ENCODE measurements at places on chromosomes 1 and 21.

DNA sequence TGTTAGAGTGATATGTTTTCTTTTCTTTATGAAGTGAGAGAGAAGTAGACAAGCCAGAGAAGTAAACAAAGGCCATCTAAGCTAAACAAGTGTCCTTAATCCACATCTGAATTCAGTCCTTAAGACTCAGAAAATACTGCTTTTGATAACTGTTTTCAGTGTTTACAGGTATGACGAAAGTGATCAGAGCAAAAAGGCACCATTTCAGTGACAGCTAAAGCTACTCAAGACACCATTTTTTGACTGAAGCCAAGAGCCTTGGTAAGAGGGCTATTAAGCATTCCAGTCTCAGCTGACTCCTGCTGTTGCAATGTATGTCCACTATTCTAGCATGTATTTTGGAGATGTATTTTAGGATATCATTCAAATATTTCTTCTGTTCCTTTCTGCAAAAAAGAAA is 4.1 kb downstream of the KMO start:
- no peak for DNase-seq

DNA sequence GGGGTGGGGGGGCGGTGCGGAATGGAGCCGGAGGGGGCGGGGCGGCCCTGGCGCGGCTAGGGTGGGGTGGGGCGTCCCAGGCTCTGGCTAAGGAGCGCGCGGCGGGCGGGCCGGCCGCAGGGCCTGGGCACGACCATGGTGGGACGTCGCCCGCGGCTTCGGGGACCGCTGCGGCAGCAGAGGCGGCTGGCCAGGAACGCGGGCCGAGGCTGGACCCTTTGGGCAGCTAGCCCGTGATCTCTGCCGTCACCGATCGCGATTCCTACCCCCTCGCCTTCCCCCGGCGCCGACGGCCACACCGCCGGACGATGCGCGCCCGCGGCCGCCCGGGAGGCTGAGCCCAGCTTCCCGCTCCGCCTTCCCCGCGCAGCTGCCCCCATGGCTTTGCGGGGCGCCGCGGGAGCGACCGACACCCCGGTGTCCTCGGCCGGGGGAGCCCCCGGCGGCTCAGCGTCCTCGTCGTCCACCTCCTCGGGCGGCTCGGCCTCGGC is at the start of gene MAP3K21:
Gene MAP3K21, plus strand, starts transcription at position 74 of the 491 bp plus-strand sequence. Its CDS starts 305 bp downstream, at position 379.
- DNase-seq: no peak

DNA sequence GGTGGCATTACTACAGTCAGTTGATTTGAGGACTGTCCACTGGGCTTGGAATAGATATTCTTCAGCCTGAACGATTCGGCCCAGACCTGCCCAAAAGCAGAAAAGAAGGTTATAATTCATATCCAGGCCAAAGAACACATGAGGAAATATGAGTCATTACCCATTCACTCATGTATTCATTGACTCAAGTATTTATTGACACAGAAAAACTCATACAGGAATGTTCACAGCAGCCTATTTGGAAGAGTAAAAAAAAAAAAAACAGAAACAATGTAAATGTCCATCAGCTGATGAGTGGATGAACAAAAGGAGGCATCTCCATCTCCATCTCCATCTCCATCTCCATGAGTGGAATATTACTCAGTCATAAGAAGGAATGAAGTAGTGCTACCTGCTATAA is 15.9 kb downstream of the ZMYND12 start:
- no peak for DNase-seq

DNA sequence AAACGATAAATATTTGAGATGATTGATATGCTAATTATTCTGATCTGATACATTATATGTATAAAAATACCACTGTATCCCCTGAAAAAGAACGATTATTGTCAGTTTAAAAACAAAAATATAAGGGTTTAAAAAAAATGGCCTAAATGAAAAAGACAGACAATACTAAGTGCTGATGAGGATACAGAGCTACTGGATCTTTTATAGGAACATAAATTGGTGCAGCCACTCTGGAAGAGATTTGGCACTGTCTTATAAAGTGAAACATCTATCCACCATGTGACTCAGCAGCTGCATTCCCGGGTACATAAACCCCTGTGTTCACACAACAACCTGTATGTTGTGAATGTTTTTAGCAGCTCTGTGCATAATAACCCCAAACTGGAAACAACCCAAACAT is 44.2 kb downstream of the KAZN start:
- DNase-seq: no peak

DNA sequence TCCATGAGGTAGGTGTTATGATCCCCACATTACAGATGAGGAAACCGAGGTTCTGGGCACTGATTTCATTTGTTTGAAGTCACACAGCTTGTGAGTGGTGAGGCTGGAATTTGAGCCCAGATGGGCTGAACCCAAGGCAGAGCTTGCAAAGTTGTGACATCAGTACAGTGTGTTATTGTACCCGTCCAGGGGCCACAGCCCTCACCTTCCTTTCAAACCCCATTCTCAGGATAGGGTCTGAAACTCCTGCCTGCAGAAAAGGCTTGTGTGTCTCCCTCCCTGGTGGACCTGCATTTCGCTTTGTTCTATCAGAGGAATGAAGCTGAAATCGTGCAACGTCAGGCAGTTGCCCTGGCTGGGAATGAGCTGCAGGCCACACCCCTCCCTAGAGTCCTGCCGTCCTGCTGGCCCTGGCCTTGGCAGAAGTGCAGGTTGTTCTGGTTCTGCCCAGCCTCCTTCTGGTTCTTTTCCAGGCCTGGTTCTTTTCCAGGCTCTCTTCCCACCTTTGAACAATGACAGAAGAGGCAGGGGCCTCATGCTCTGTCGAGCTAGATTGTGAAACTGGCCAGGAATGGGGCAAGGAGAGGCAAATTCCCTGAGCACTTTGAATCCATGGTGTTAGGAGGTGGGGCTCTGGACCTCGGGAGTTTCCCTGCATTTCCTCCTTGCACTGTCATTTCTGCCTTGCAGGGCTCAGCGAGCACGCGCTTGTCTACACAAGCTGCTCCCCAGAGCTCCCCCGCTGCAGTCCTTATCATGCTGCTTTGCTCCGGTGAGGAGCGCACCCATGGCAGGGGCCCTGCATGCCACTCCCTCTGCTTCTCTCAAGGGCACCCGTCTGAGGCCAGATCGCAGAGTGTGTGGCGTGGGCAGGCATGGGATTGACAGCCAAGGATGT is 8.2 kb upstream of the MYOM3 start:
- no peak for DNase-seq

DNA sequence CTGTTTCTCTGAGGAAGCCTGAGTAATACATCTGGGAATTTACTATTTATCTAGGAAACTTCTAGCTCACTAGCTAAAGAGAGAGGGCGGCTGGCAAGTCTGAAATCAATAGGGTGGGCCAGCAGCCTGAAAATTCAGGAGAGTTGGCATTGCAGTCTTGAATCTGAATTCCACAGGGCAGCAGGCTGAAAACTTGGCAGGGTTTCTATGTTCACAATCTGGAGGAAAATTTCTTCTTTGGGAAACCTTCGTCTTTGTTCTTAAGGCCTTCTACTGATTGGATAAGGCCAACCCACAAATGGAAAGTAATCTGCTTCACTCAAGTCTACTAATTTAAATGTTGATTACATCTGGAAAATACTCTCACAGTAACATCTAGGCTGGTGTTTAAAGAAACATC is 101.0 kb upstream of the COG2 start:
- no peak for DNase-seq

GRCh38 chr1:53469373-53469772 is 10.2 kb downstream of the DMRTB1 start:
- DNase-seq: no peak

DNA sequence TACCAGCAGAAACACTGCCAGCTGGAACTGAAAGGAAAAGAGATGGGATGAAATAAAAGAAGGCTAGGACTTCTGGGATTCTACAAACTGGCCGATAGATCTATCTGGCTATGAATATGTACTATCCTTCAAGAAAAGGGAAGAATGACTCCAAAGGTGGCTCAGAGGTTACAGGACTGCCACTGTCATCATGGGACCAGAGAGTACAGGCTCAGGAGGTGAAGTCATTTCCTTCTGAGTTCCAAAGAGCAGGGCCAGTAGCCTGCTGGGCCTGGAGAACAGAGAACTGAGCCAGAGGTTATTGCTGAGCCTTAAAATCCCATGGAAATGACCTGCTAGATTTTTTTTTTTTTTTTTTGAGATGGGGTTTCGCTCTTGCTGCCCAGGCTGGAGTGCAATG is 27.6 kb downstream of the ZNF496 start:
- DNase-seq: no peak

DNA sequence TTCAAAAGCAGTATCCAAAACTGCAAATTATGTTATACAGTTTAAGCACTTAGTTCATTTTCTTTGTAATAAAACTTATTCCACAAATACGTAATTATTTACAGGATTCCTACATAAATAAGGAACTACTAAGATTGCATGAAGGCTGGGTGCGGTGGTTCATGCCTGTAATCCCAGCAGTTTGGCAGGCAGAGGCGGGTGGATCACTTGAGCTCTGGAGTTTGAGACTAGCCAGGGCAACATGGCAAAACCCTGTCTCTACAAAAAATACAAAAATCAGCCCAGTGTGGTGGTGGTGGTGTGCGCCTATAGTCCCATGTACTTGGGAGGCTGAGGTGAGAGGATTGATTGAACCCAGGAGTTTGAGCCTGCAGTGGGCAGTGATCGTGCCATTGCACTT is 69.3 kb downstream of the POU2F1 start:
- no peak for DNase-seq

- no peak for DNase-seq
These were observed 56.5 kb downstream of the WLS start for GRCh38 chr1:68175621-68176398.

DNA sequence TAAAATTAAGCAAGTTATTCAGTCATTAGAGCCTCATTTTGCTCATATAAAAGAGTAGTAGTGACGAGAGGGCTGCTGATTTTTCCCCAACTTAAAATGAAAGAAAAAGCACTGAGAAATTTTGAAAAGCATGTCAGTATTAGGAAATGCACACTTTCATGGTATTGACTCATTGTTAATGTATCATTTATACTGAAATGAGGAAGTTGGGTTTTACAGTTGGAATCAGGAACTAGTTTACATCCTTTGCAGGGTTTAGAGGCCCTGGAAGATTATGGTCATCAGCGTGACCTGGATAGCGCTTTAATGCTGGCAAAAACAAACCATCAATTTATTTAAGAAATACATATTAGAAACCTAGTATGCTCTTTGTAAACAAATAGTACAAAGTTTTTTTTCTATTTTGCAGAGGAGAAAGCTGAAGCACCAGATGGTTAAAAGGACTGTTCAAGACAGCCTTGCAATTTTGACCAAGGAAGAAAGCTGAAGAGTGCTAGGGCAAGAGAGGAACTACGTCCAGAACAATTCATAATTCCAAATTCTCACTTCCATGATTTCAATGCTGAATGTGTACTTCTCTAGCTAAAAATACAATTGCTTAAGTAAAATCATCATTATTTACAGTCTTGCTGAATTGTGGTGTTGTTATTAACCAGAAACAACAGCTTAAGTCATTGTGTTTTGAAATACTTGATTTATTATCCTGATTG is 94.8 kb upstream of the SGIP1 start:
- no peak for DNase-seq

DNA sequence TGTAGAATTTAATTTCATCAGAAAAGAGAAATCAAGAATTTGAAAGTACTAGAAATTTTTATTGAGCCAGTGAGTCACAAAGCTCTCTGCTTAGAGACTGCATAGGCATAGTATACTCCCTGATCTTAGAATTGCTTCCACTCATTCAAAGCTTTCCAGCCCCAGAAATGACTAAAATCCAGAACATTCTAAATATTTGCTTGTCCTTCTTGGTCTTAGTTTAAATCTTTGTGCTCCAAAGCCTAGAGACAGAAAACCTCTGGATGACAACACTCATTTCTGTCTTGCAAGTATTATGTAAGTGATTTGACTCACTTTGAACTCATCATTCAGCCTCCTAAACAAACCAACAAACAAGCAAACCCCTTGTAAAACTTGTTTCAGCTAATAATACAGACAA is 74.2 kb downstream of the PTPRC start:
- DNase-seq: no peak

DNA sequence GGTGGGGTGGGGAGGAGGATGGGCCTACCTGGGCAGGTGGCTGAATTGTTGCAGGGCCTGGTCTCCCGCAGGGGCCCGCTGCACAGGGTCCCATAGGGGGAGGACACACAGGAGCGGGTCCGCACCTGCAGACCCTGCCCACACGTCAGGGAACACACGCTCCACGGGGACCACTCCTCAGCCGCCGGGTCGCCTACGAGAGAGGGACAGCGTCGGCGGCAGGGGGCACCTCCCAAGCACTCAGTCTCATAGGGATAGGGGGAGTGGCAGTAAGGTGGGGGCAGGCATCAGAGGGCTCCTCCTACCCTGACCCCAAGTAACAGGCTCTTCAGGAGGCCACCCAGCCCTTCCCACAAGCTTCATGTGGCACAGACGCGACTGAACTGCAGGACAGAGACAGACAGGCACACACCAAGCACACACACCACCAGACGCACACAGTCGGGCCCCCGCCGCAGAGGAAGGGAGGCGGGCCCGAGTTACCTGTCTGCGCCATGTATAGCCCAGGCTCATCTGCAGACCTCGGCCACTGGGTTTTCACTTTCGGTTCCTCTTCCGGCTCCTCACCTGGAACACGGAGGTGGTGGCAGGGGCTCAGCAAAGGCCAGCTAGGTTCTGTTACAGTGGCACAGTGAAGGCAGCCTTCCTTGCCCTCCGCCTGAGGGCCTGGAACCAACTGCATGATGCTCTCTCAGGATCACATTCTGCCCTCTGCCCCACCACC is 19.8 kb downstream of the ADGRB2 start:
- DNase-seq: no peak

- DNase-seq: no peak
These were observed 49.2 kb upstream of the TEKT2 start for GRCh38 chr1:36034692-36035091.

- DNase-seq: no peak
These were observed 304.7 kb upstream of the USP25 start for GRCh38 chr21:15425049-15425448.

DNA sequence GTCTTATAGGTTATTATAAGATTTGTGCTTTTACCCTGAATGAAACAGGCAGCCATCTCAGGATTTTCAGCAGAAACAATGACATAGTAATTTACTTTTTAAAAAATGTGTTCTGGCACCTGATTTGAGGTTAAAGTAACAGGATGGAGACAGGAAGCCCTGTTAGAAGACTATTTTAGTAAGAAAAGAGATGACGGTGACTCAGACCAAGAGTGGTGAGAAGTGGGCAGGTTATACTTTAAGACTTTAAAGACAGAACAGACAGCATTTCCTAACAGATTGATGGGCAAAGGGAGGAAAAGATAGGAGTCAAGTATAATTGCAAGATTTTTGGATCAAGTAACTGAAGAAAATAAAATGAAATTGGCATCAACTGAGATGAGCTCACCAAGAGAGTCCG is 436.8 kb upstream of the NR5A2 start:
- no peak for DNase-seq

- DNase-seq: no peak
These were observed 27.1 kb downstream of the TRAF5 start for GRCh38 chr1:211353562-211354212.
